GM12878 (cell line): ENCODE measurements at places on chromosomes 16 and 17. TPM values are rescaled to one million over a fixed set of nuclear protein-coding genes. Genes with fewer than 3 reads are reported as not detected.

Gene KRTAP4-5
- total RNA-seq, result not detected in 2 replicates

Gene C1QTNF8
- not detected in 2 replicates for total RNA-seq

Gene HOXB4
- total RNA-seq, result 5.8 and 6.2 TPM in 2 replicates

Gene GAN
- 6.6 and 8.4 TPM in 2 replicates for total RNA-seq

Gene ZNF200
- total RNA-seq, result 8.7 and 10.4 TPM in 2 replicates

Gene AP1G1
- total RNA-seq, result 66.5 and 66.8 TPM in 2 replicates

Gene ETV4
- 2.2 TPM in 2 replicates for total RNA-seq

Gene GSE1
- 49.8 and 58.7 TPM in 2 replicates for total RNA-seq

Gene ZG16
- total RNA-seq, result not detected in 2 replicates

Gene CCDC144A
- 0.92 and 1.3 TPM in 2 replicates for total RNA-seq

Gene HOXB9
- 0.13 and 0.16 TPM in 2 replicates for total RNA-seq

Gene PROCA1
- 1.5 and 2.4 TPM in 2 replicates for total RNA-seq

DNA sequence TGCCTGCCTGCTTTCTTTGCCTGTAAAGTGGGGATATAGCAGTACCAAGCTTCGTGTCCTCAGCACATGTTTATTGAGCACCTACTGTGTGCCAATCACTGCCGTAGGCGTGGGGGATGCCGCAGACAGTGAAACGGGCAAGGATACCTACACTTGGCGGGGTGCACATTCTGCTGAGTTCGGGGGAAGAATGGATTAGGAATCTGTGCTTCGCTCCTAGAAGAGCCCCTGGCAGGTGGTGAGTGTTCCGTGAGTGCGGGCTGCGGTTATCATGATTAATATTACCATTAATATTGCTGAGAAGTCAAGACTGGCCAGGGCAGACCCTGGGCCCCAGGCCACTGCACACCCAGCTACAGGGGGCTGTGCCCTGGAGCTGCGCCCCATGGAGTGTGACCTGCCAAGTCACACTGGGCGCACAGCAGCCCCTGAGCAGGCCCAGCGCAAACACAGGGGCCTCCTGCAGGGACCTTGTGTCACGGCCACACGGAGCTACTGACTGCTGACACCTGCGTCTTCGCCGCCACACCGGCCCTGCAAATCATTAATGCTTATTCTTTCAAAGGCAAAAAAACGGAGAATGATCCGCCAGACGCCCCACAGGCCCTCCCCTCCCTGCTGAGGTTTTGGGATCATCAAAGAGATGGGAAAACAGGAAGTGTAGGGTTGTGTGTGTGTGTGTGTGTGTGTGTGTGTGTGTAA is 213.4 kb upstream of the GSE1 start:
- no peak overlapping the region for H3K4me3 ChIP-seq
- H3K4me1 ChIP-seq, result peaks cover 5% of the 10 kb centered on the region
- peaks cover 3% of the 10 kb centered on the region; the same call in 1 of the 2 replicates for H3K27me3 ChIP-seq
- H3K36me3 ChIP-seq, result no peaks in the 10 kb centered on the region
- no peak for DNase-seq

DNA sequence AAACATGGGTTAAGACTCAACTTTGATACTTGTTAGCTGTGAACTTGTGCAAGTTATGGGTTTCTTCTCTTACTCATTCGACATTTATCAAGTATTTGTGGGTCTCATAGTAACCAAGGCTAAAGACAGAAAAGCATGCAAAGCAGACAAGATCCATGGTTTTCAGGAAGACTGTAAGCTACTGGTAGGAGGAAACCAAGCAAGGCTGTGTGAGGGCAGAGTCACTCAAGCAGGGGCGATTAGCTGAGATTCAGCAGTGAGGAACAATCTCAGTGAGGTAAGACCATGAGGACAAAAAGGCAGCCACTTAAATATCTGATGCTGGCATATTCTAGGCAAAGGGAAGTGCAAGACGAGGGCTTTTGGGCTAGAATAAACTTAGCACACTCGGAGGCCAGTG is 29.5 kb downstream of the MBTD1 start:
- no peak overlapping the region for H3K4me3 ChIP-seq
- peak overlapping the region; percentile 6; the same call in 1 of the 2 replicates for H3K27ac ChIP-seq
- H3K36me3 ChIP-seq, result no peaks in the 10 kb centered on the region
- no peak for DNase-seq
- H3K27me3 ChIP-seq, result no peaks in the 10 kb centered on the region
- peaks cover 6% of the 10 kb centered on the region; the same call in 1 of the 2 replicates for H3K4me1 ChIP-seq

- H3K27me3 ChIP-seq, result no peaks in the 10 kb centered on the region
- no peak overlapping the region for H3K27ac ChIP-seq
- no peak overlapping the region for H3K4me3 ChIP-seq
- no peak for DNase-seq
- peaks cover 42% of the 10 kb centered on the region for H3K36me3 ChIP-seq
- H3K4me1 ChIP-seq, result peaks cover 60% of the 10 kb centered on the region
Observed at GRCh38 chr17:39761861-39762496, 24.2 kb downstream of the GRB7 start.

DNA sequence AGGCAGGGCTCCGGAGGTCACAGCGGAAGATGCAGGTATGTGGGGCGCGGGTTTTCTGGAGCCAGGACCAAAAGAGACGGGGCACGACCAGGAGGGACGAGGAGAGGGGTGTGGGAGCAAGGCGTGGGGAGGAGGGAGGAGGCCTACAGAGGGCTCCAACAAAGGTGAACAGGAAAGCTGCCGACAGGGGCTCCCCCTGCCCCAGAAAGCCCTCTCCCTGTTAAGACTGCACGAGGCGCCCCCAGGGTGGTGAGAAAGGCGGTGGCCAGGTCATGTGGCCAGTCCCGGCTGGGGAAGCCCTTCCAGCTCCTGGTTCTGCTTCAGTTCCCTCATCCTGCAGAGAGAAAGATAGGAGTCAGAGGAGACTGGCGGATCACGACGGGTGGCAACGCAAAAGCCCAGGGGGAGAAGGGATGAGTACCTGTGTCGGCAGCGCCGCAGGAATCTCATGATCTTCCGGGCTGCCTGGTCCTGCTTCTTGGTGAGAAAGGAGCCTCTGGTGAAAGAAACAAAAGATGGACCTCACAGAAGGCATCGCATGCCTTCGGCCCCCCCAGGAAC is 949 bp upstream of the SPAG7 start:
- H3K4me3 ChIP-seq, result peak overlapping the region; percentile 89
- DNase-seq, result no peak
- peaks cover 14% of the 10 kb centered on the region for H3K4me1 ChIP-seq
- H3K27me3 ChIP-seq, result no peaks in the 10 kb centered on the region

- DNase-seq, result no peak
- H3K4me1 ChIP-seq, result no peaks in the 10 kb centered on the region; the same call in 1 of the 2 replicates
- no peaks in the 10 kb centered on the region for H3K27me3 ChIP-seq
- no peaks in the 10 kb centered on the region; the same call in 1 of the 2 replicates for H3K36me3 ChIP-seq
- H3K4me3 ChIP-seq, result no peak overlapping the region
Observed at GRCh38 chr17:30160419-30161172, 44.0 kb downstream of the NSRP1 start.

- DNase-seq, result no peak
- H3K27me3 ChIP-seq, result no peaks in the 10 kb centered on the region
- H3K4me3 ChIP-seq, result no peak overlapping the region
- peaks cover 2% of the 10 kb centered on the region; the same call in 1 of the 2 replicates for H3K4me1 ChIP-seq
- H3K27ac ChIP-seq, result no peak overlapping the region
- no peaks in the 10 kb centered on the region for H3K36me3 ChIP-seq
Observed at GRCh38 chr16:88566158-88566557, 4.0 kb upstream of the ZC3H18 start.

GRCh38 chr17:39999067-39999466 is 16.2 kb upstream of the CSF3 start:
- H3K36me3 ChIP-seq, result peaks cover 21% of the 10 kb centered on the region
- no peak overlapping the region for H3K4me3 ChIP-seq
- no peak for DNase-seq
- H3K4me1 ChIP-seq, result no peaks in the 10 kb centered on the region
- no peaks in the 10 kb centered on the region for H3K27me3 ChIP-seq

DNA sequence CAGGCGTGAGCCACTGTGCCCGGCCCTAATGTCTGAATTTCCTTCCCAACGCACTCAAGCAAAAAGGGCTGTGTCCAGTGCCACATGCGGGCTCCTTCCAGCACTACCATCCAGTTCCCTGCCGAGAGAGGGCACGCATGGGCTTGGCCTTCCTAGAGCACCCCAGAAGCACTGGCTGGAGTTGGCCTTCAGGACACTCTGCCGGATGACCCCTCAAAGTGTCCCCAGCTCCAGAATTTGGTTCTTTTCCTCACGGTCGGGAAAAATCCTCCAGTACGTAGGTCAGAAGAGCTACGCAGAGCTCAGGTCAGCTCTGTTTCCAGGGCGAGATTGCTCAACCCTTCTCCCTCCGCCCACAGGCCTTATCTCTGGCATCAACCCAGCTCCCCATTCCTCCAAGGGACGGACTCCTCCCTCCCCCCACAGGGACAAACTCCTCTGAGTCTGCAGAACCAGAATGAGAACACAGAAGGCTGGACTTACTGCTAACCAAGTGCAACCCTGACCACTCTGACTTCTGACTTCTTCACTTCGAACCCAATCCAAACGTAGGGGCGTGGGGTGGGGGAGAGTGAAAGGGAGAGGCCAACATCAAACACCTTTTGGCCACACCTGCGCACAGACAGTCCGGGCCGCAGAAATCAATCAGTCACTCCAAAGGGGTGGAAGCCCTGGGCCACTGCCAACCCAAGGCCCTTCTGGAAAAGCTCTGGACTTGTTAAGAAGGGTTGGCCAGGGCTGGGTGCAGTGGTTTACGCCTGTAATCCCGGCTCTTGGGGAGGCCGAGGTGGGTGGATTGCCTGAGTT is 3.6 kb downstream of the CDC42EP4 start:
- peak overlapping the region; percentile 16; the same call in 1 of the 2 replicates for H3K4me3 ChIP-seq
- no peaks in the 10 kb centered on the region for H3K27me3 ChIP-seq
- H3K27ac ChIP-seq, result no peak overlapping the region

DNA sequence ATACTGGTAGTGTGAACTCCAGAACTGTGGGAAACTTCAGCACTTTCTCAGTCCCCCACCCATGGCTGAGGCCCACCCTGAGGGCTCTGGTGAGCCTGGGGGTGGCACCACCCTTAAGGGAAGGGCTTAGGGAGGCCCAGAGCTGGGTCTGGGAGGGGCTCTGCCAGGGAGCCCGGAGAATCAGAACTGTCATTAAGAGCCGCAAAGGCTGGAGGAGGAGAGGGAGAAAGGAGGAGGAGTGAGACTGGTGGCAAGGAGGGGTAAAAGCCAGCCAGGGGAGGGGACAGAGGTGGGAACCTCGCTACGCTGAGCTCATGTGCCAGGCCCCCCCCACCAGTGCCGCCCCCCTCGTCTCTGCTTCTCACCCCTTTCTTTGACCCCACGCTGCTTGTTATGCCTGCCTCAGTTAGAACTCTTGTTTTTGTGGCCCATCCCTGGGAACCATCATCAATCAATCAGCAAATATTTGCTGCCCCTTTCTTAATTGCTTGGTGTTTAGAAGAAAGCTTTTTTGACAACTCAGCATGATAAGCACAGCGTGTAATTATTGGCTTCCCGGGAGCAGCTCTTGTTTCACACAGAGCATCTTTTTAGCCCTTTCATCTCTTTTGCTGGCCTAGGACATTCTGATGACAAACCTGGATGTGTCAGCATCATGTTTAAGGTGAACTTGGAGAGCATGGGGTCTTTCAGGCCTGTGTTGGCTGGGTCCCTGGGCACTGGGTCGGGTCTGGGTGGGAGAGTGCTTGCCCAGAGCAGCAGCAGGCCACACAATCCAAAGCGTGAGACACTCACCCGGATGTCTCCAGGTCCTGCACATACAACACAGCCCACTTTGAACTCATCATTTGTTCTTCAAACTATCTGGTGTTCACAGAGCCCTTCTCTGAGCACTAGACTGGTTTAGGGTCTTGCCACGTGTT is 77.7 kb downstream of the NETO2 start:
- H3K27ac ChIP-seq, result no peak overlapping the region
- no peak overlapping the region for H3K4me3 ChIP-seq
- H3K4me1 ChIP-seq, result peaks cover 3% of the 10 kb centered on the region; the same call in 1 of the 2 replicates
- H3K27me3 ChIP-seq, result no peaks in the 10 kb centered on the region
- DNase-seq, result no peak

DNA sequence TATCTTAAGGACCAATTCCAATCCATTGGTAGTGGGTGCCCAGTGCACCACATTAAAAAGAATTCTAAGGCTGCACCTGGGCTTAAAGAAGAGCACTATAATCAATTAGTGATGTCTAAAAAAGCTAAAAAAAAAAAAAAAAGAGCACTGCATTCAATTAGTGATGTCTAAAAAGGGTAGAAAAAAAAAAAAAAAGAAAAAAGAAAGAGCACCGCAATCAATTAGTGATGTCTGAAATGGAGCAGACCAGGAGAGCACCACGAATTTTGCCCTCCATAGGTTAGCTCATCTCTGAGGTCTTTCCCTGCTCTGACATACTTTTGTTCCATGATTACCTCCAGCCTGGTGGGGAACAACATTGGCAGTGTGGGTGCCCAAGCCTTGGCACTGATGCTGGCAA is 18.9 kb upstream of the CYLD start:
- H3K27me3 ChIP-seq, result no peaks in the 10 kb centered on the region
- H3K27ac ChIP-seq, result no peak overlapping the region
- DNase-seq, result no peak
- peaks cover 10% of the 10 kb centered on the region for H3K36me3 ChIP-seq

DNA sequence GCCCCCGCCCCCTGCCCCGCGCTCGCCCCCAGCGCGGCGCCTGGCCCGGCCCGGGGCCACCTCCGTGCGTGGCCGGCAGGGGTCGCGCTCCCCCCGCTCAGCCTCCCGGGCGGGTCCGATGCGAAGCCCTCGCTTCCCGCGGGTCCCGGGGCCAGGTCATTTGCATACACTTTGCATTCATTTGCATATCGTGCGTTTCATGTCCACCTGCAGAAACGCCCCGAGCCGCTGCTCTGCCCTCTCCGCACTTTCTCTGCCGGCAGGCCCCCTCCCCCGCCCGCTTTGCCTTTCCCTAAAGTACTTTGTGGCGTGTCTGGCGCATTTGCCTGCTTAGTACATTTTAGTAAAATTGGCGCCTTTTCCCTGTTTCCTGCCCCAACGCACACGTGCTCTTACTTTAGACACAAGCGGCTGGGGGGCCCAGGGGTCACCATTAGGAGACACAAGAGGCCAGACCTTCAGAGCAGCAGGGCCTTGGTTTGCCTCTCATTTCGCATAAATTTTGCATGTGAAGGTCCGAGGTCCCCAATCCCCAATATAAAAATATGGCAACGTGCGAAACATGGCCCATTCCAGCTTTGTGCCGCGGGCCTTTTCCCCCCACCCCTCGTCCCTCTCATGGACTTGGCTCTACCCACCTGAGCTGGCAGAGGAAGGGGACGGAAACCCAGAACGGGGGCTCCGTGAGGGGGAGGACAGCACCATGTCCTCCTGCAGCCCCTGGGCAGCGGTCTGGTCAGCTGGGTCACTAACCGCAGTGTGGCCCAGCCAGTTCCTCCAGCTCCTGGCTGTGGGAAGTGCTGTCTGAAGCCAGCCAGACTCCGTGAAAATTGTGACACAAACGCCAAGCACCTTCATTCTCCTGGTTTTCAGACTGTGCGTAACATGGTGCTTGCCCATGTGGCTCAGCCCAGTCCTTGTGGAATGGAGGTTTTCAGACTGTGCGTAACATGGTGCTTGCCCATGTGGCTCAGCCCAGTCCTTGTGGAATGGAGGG is 34.8 kb downstream of the CBFA2T3 start:
- H3K36me3 ChIP-seq, result peaks cover under 1% of the 10 kb centered on the region
- H3K27me3 ChIP-seq, result no peaks in the 10 kb centered on the region
- peak overlapping the region; percentile 64 for H3K4me3 ChIP-seq
- H3K4me1 ChIP-seq, result peaks cover 27% of the 10 kb centered on the region

DNA sequence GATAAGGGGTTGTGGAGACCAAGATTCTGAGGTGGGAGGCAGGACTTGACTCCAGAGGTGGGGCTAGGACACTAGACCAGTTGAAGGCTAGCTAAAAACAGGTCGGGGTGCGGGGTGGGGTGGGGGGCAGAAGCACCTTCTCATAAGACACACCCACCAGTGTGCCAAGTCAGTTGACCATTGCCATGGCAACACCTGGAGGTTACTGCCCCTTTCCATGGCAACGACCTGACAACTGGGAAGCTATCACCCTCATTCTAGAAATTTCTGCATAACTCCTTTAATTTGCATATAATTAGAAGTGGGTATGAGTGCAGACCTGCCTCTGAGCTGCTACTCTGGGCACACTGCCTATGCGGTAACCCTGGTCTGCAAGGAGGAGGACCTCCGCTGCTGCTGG is 53.9 kb upstream of the ALOX12 start:
- no peaks in the 10 kb centered on the region for H3K36me3 ChIP-seq
- H3K4me1 ChIP-seq, result no peaks in the 10 kb centered on the region
- H3K27me3 ChIP-seq, result no peaks in the 10 kb centered on the region
- no peak overlapping the region for H3K4me3 ChIP-seq
